ENCODE measurements at places on chromosomes 2 and 18.

GRCh38 chr2:157830266-157830665, 45.9 kb downstream of the ACVR1 start:
- H3K4me3 ChIP-seq: no peak overlapping the region
- H3K4me1 ChIP-seq: peaks cover 39% of the 10 kb centered on the region
- no peaks in the 10 kb centered on the region for H3K36me3 ChIP-seq
- H3K27ac ChIP-seq: peak overlapping the region; percentile 67
- no peak for DNase-seq

DNA sequence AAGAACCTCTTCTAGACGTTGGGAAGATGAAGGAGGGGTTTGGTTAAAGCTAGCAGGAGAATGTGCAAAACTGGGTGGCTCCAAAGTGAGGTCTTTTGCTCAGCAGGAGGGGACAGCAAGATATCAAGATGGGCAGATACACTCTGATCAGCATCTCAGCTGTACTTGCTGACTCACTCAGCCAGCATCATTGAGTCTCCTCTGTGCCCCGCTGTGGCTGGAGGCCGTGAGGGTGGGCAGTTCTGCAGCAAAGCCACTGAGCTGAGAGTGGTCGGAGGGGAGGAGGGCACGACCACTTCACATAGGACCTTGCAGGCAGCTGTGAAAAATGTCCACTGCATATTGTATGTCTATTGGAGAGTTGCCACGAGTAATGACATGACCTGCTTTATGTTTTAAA, 152.0 kb downstream of the CAPN13 start:
- no peaks in the 10 kb centered on the region for H3K27me3 ChIP-seq
- H3K27ac ChIP-seq: no peak overlapping the region
- H3K4me1 ChIP-seq: no peaks in the 10 kb centered on the region
- H3K36me3 ChIP-seq: no peaks in the 10 kb centered on the region
- DNase-seq: no peak

GRCh38 chr18:58221060-58221725, 177.2 kb downstream of the NEDD4L start:
- DNase-seq: no peak
- peak overlapping the region; percentile 81 for H3K27ac ChIP-seq
- peaks cover 4% of the 10 kb centered on the region for H3K4me1 ChIP-seq
- H3K27me3 ChIP-seq: no peaks in the 10 kb centered on the region
- peak overlapping the region; percentile 7 for H3K4me3 ChIP-seq

- DNase-seq: no peak
- H3K4me1 ChIP-seq: no peaks in the 10 kb centered on the region
- H3K36me3 ChIP-seq: no peaks in the 10 kb centered on the region
- H3K27me3 ChIP-seq: no peaks in the 10 kb centered on the region
- no peak overlapping the region for H3K4me3 ChIP-seq
- H3K27ac ChIP-seq: no peak overlapping the region
Observed at GRCh38 chr2:186526281-186526680, 40.2 kb downstream of the ZC3H15 start.

- no peak for DNase-seq
- H3K4me1 ChIP-seq: no peaks in the 10 kb centered on the region
- no peaks in the 10 kb centered on the region for H3K27me3 ChIP-seq
- no peak overlapping the region for H3K27ac ChIP-seq
- no peak overlapping the region for H3K4me3 ChIP-seq
Observed at GRCh38 chr2:45329045-45329677, 281.9 kb downstream of the SRBD1 start.

GRCh38 chr2:215885536-215885935, 127.8 kb downstream of the MREG start:
- H3K4me1 ChIP-seq: no peaks in the 10 kb centered on the region
- no peak overlapping the region for H3K4me3 ChIP-seq
- no peaks in the 10 kb centered on the region for H3K27me3 ChIP-seq
- H3K27ac ChIP-seq: no peak overlapping the region
- no peaks in the 10 kb centered on the region for H3K36me3 ChIP-seq

GRCh38 chr18:25190472-25190871, 161.5 kb downstream of the ZNF521 start:
- no peak for DNase-seq
- H3K36me3 ChIP-seq: no peaks in the 10 kb centered on the region
- H3K27ac ChIP-seq: no peak overlapping the region

All from esophagus squamous epithelium (tissue), 5 donors.